ENCODE measurements at places on chromosomes 2 and 18. TPM values are rescaled to one million over a fixed set of nuclear protein-coding genes. Genes with fewer than 3 reads are reported as not detected.

The CD207 gene
- not detected for total RNA-seq

The ZFP36L2 gene
- 2.4 TPM for total RNA-seq

The MCM6 gene
- total RNA-seq: 20.8 TPM

The EVA1A gene
- 0.41 TPM for total RNA-seq

The CDKL4 gene
- total RNA-seq: 14.7 TPM

The NETO1 gene
- 44.4 TPM for total RNA-seq
